ENCODE measurements at places on chromosomes 2 and 18.

GRCh38 chr18:74796841-74797576 is 199.3 kb downstream of the ZNF407 start:
- no peak for DNase-seq

DNA sequence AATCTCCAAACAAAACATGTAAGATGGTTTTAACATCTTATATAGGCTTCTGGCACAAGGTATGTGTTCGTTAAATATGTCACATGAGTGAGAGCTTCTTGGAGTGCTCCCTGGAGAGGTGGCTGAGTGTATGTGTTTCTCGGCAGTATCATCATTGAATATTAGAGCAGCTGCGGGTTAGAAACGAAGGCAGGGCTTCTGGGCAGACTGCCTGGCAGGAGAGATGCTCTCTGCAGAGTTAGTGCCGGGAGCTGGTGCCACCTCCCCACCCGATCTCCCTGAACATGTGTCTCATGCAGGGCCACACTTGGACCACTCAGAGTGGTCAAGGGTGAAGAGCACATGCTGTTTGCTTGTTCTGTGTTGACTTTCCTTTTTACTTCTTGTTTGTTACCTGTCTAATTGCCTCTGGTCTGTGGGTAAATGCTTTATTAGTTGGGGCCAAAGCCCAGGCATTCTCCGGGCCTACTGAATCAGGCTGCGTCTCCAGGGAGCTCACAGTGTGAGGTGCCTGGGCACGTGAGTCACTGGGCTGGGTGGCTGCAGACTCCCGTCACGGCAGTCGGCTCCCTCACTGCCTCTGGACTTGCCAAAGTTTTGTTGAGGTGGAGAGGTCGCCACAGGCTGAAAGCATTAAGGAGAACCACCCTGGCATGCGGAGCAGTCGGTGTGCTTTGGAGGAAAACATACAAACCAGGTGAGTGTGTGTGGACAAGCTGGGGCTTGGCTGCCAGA is 246.6 kb downstream of the FHOD3 start:
- DNase-seq, result peak; percentile 30

- peak; percentile 9 for DNase-seq
Observed at GRCh38 chr2:211944572-211944971, 594.0 kb downstream of the ERBB4 start.

DNA sequence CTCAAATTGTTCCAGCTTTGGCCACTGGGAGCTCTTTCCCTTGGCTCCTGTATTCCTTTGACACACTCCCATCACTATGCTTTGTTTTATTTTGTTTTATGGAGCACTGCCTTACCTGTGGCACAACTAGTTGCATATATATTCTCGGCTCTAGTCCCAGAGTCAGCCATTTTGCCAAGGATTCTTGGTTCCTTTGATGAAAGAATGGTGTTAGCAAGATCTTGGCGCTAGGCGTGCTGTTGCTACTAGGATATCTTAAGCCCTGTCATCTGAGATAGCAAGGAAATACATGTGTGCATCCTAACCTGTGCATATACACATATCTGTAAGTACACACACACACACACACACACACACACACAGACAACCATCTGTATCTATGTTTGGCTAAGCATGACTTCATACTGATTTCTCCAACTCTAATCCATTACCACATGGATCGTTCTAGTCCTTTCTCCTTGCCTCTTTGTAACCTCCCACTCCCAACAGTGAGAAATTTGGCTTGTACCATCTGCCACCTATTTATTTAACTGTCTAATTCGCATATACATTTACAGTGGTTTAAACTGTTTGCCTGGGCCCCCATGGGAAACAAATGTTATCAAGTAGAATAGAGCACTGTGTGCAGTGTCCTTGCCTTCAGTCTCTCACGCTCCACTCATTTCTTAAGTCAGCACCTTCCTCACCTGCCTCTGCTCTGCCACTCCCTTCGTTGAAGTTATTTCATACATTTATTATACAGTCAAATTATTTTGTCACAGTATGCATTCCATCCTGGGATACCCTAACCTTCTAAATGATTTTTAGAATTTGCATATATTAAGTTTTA is 137.5 kb upstream of the MAP3K20 start:
- no peak for DNase-seq

DNA sequence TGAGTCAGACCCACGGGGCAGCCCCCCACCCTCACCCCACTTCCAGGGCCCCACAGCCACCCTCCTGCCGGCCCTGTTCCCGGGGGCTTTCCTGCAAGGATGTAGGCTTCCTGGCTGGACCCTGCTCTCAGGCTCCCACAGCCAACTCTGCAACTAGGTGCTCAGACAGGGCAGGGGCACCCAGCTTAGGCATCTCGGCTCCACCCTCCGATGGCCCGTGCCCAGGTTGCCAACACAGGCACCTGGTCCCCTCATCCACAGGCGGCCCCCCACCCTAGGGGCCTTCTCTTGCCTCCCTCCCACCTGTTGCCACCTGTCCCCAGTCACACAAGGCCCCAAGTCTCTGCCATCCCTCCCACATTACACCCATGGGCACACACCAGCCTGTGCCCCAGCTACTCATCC is 34.6 kb downstream of the HS6ST1 start:
- DNase-seq, result no peak

- DNase-seq, result no peak
Observed at GRCh38 chr2:215554689-215555498, 119.0 kb upstream of the FN1 start.

- DNase-seq, result no peak
Observed at GRCh38 chr2:162934191-162934590, 95.6 kb upstream of the KCNH7 start.

- peak; percentile 17 for DNase-seq
Observed at GRCh38 chr18:49851624-49852023, 38.3 kb upstream of the ACAA2 start.

Data from NCI-H146 (cell line).